ENCODE measurements at places on chromosomes 2 and 18. TPM values are rescaled to one million over a fixed set of nuclear protein-coding genes. Genes with fewer than 3 reads are reported as not detected.

Gene RFX8
- 0.24 TPM for total RNA-seq

Gene KCNF1
- total RNA-seq, result not detected

GRCh38 chr2:236075802-236076201 lies 92.4 kb downstream of the GBX2 start:
- no peak for DNase-seq

DNA sequence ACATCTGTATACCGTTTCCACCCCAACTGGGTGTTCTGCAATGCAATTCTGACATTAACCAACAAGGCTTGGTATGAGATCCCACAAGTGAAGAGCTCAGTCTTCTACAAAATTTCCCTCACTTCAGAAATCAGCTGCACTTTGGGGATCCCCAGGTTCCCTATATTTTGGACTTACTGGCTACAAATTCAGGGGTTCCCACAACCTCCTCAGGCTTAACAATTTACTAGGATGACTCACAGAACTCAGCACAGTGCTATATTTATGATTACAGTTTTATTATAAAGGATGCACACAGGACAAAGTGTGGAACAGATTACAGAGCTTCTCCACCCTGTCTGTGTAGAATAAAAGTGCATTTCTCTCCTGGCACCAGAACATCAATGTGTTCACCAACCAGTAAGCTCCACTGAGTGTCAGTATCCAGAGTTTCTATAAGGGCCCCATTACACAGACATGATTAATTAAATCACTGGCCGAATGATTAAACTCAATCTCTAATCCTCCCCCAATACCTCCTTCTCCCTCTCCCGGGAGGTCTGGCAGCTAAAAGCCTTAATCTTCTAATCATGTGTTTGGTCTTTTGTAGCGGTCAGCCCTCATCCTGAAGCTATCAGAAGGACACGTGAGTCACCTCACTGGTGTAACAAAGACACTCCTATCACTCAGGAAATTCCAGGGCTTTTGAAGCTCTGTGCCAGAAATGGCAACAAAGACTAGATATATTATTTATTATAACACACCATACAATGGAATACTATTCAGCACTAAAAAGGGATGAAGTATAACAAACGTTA lies 84.6 kb downstream of the SLC66A3 start:
- DNase-seq, result no peak

GRCh38 chr2:115443539-115444185 lies 1001.2 kb downstream of the DPP10 start:
- no peak for DNase-seq

DNA sequence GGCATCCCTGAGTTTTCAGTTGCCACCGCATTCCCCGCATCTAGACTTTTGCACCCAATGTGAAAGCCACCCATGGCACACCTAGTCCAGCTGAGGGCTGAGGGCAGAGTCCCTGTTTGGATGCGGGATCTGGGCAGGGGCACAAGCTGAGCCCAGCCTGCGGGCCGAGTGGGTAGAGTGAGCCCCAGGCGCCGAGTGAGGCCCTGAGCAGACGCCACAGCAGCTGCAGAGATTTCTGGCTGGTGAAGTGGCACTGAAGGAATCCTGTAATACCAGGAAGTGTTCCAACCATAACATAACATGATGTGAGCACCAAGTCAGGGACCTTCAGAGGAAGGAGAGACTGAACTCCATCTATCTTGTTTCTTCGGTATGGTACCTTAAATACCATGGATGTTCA lies 27.7 kb upstream of the FRZB start:
- DNase-seq, result peak; percentile 60

Measured in upper lobe of left lung (tissue), 6 donors.